ENCODE measurements at places on chromosomes 13 and 19.

DNA sequence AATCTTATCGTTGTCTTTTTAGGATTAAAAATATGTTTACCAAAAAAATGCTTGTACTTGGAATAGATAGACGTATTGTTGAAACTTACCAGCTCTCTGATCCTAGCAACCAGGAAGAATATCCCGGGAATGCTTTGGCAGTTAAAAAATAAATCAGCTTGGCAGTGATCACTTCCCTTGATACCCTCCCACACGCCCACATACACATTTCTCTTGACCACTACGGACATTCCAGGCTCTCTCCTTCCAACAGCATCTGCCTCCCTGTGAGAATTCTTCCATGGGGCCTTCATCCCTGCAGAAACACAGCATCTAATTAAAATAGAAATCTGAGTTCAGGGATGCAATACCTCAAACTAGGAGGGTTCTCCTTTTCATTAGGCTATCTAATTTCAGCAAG, 57.9 kb downstream of the THSD1 start:
- peak; percentile 82 for DNase-seq

DNA sequence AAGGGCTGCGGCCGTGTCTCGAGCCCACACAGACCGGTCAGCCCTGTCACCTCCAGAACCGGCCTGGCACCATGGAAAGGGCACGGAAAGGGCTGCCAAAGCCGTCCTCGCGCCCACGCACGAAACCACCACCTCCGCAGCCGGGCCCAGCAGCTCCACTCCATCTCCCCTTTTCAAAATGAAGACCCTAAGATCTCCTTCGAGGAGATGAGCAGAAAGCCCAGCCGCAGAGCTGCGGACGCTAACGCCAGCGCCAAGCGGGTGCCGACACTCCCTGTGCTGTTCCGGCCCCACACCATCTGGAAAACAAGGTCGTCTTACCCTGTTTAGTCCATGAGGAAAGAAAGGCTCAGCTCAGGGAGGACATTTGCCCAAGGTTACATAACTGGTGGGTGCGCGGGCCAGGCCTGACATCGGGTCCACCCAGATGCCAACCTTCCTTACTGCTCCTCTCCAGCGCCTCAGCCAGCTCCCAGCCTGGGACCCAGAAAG, 131.1 kb downstream of the FOXO1 start:
- no peak for DNase-seq

GRCh38 chr13:99050983-99051488, 73.2 kb upstream of the DOCK9 start:
- DNase-seq, result no peak

GRCh38 chr19:56301886-56302620, 12.6 kb downstream of the ZSCAN5A start:
- DNase-seq, result no peak

GRCh38 chr19:47797996-47798903, 6.1 kb downstream of the TPRX1 start:
- DNase-seq, result no peak

Measured in fibroblast of skin of scalp (primary cell).